ENCODE measurements at places on chromosomes 5 and 9.

GRCh38 chr5:173832386-173832785 lies 55.8 kb upstream of the CPEB4 start:
- DNase-seq, result no peak

- no peak for DNase-seq
These were observed 137.6 kb upstream of the LPCAT1 start for GRCh38 chr5:1661311-1661710.

- DNase-seq, result no peak
These were observed 34.4 kb downstream of the RAD50 start for GRCh38 chr5:132591145-132591544.

DNA sequence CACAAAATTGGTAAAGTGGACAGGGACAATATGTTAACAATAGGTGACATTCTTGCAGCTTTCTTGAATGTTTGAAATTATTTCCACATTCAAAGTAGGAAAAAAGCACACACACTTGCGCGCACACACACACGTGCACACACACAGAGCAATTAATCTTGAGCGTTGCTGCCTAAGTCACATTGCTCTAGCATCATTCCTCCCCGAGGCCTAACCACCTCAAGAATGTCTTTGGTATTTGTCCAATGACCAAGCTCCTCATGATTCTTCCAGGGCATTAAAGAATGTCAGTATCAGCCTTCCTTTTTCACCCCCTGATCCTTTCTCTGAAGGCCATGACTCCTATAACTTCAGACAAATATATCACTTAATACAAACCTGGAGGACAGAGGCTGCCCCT lies 198.1 kb downstream of the NPR3 start:
- DNase-seq, result no peak

- peak; percentile 39 for DNase-seq
These were observed 68.8 kb upstream of the ABL1 start for GRCh38 chr9:130766021-130766926.

- DNase-seq, result no peak
These were observed 312.5 kb upstream of the PTGER4 start for GRCh38 chr5:40367255-40367654.

GRCh38 chr5:9626955-9627354 lies 3.2 kb downstream of the TAS2R1 start:
- no peak for DNase-seq

DNA sequence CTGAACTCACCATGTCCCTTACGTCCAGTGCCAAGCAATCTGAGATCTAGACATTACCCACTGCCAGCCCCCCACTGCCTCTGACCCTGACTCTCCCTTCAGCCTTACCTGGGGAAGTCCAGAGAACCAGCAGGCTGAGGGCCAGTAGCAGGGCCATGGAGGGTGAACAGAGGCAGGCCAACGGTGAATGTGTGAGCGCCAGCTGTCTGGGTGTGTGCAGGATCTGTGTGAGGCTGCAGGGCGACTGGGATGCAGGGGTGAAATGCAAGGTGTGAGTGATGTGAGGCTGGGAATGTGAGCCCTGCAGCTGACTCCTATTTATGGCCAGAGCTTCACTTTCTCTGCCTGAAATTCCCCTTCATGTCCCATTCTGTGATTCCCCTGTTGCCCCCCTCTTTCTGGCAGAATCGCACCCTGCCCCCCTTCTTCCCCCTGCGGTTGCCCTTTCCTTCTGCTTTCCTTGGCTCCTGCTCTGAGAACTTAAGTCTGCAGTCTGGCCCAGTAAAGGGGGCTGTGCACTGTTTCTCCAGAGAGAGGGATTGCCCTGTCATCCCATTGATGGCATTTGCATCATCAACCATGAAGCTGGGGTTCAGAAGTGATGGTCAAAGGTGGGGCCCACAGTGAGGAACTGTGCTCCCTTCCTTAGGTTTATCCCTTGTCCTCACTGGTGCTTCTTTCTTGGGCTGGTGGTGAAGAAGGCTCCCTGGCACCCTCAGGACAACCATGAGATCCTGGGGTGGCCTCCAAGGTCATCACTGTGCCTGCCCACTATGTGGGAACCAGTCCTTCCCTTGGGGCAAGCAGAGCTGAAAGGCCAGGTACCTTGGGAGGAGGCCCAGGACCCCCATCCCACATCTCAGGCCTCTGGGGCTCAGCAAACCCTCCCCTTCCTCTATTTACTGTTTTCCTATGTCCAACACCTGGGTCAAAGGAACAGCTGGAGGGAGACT lies at the start of gene CCL19:
TSS of gene CCL19 (minus strand) at position 294 of the 953 bp plus-strand sequence. CDS start at position 157, 137 bp downstream.
- no peak for DNase-seq

Measured in stimulated activated CD8-positive, alpha-beta memory T cell treated with anti-CD3 and anti-CD28 coated beads, Interleukin-4, amount 100 ng/mL, for 48 hours (primary cell).